CD4-positive, alpha-beta T cell treated with Interleukin-1 beta for 1 hour (primary cell): ENCODE measurements at places on chromosomes 5 and 9.

GRCh38 chr9:133370685-133371084, 5.2 kb downstream of the SURF4 start:
- DNase-seq: peak; percentile 42

DNA sequence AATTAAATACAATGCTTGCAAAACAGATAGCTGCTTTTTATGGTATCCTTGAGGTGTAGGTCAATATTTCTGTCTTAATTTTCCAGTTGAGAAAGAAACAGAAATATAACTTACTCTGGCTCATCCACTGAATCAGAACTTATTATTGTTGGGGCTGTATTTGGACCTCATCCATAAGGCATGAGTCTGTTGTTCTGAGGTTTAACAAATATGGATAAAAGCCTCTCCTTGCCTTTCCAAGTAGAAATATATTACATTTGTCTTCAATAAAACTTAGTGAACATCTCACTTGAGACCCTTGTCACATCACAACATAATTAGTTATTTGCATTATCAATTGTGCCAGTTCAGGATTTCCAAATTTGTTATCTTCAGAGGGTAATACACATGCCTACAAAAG, 525.8 kb downstream of the AGTPBP1 start:
- no peak for DNase-seq

DNA sequence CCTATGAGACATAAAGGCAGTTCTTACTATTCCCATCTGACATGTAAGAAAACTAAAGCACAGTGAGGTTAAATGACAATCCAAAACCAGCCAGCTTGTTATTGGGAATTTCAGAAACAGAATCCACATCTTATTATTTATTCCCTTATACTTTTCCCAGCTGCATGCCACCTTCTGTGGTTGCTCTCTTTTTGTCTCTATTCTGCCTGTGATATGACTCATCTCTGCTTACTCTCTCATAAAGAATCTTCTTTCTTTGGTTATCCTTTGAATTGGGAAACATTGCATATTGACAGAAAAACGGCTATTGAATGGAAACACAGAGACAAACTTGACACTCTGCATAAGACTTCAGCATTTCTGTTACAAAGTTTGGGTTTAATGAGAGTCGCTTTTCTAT, 183.2 kb downstream of the TLR4 start:
- no peak for DNase-seq

DNA sequence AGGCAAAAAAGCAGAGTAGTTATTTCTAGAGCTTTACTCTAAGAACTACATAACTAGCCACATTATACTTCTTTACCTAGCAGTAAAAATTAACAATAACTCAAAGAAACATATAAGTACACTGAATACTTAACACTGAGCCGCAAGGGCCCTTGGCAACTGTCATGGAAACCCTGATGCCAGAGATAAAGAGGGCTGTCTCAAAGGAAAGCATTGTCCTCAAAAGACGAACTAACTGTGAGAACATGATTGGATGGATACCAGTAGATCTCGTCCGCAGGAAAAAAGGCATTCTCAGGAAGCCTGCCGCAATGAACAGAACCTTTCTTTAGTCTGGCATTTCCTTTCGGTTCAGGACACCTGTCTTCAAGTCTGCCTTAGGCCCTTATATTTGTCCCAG, 379.0 kb upstream of the SLC30A5 start:
- no peak for DNase-seq

DNA sequence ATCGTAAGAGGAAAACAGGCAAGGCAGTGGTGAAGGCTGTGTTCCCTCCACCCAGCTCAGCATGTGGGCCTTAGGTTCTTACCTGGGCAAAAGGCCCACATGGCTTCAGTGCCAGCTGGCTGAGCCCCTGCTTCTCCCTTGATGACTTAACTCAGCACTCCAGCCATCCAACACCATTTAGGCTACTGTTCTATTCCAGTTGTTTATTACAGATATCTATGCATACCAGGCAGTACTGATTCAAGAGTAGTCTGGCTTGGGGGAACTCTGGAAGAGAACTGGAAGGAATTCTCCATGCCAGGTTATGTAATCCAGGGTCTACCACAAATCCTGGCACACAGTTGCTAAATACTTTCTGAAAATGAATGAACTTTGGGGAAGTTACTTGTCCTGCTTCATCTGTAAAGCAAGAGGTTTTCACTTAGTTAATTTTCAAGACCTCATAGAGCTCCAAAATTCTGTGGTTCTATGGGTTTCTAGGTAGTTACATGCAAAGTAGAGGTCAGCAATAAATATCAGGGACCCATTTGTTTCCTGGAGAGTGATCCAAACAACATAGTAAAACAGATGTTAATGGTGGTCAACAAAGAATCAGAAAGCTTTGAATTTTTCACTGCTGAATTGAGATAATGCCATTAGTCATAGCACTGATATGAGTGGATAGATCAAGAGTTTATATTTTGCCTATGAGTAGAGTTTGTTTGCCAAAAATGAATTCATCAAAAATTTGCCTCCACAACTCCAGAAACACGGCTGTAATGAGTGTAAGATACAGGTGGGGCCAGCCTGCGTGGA, 88.2 kb upstream of the OSMR start:
- no peak for DNase-seq

DNA sequence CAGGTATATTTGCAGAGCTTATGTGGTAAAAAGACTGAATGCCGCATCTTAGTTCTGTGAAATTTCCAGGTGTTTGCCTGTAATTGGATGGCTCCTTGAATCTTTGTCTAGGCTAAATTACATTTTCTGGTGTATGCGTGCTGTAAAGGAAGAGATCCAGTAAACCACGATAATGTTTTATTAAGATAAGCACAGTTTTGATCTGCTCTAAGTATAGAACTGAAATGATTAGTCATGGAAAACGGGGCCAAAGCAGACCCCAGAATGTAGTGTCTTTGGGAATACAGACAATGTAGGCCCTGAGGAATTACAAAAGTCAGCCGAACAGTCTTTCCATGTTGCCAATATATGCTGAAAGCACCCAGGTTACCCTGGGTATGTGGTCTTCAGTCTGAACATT, 257.3 kb downstream of the FANCC start:
- no peak for DNase-seq

DNA sequence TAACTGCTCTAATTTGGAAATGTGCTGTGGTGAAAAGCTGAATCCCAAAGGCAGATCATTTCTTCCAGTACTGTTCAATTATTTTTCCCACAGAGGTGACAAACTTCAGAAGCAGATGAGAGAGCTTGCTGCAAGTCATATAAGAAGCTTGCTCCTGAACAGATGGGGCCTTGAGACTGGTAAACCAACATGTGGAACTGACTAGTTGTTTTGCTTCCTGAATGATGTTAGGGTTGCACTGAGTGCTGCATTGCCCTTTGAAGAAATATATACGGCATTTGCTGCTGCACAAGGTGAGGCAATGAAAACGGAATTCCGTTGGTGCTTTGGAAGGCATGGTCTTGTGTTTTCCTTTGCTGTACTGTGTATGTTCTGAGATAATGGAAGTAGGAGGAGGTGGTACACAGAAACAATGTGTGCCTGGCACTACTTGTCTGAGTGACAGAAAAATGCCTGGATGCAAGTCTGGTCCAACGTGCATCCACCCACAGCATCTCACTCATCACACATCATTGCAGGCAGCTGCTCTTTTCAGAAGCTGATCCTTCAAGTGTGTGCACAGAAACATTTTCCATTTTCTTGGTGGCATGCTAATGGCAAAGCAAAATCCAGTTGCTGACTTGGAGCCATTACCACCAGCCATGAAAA, 76.9 kb downstream of the ANKH start:
- DNase-seq: no peak

DNA sequence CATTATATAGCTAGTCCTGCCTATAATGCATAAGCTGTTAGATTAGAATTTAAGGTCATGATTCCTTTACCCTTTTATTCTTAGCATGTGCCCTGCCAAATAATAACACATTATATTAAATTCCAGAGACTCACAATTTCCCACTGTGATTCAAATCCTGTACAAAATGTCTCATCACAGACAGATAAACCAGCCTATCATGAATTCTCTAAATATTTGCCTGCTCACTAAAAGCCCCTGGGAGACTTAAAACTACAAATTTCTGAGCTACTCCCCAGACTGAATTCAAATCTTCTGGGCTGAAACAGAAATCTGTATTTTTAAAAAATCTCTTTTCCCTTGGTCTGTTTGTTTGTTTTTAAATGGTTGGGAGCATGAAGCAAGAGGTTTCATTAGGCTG, 32.7 kb downstream of the GAPT start:
- DNase-seq: no peak

- no peak for DNase-seq
Observed at GRCh38 chr9:37340961-37341360, 81.5 kb upstream of the GRHPR start.

DNA sequence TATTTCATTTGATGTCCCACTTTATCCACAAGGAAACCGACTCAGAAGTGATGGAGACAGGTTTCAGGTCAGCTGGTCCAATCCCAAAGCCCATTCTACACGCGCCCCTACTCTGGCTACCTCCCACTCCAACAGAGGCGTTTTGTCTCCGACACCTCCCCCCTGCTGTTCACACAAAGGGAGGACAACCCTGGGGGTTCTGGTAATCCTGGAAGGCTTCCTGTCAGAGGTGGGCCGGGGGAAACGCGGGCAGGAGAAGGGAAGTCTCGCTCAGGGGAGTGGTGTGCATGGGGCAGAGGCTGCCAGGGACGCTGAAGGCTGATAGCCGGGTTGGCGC, 39.7 kb upstream of the GABRP start:
- no peak for DNase-seq

- no peak for DNase-seq
Observed at GRCh38 chr9:72292256-72292682, 72.7 kb downstream of the ZFAND5 start.

DNA sequence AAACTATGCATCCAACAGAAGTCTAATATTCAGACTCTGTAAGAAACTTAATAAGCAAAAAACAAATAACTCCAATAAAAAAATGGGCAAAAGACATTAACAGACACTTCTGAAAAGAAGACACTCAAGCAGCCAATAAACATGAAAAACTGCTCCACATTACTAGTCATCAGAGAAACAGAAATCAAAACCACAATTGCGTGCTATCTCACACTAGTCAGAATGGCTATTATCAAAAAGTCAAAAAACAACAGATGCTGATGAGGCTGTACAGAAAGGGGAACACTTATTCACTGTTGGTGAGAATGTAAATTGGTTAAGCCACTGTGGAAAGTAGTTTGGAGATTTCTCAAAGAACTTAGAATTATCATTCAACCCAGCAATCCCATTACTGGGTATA, 101.2 kb upstream of the TRIM32 start:
- no peak for DNase-seq
